ENCODE measurements at places on chromosomes 16 and 17.
A peak's percentile ranks its signal among the peaks of the same experiment; 100 is the strongest.

DNA sequence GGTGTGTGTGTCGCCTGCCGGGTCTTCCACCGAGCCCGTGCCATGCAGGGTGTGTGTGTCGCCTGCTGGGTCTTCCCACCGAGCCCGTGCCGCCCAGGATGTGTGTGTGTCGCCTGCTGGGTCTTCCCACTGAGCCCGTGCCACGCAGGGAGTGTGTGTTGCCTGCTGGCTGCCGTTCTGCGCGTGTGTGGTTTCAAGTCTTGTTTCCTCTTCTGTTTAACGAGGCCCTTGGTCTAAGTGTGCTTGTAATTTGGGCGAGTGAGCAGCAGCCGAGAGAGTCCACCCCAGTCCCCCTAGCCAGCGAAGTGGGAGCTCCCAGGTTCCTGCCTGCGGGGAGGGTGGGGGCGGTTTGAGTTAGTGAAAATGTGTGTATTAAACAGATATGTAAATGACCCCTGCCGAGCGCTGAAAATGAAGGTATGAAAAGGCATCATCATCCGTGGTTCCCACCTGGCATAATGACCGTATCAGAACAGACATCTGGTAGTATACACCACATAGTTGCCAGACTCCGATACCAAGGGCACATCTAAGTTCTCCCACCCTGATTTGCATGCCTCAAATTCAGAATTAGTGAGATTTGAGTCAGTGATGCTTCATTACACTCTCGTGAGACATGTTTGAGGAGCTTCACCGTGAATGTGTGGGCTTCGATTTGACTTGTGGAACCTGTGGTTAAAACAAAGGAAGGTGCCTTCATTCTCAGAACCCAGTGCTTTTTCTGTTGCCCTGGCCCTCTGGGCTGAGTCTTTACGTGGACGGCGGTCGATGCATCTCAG, 114.5 kb upstream of the CHMP6 start:
- H3K4me3 ChIP-seq: no peak overlapping the region
- peaks cover 7% of the 10 kb centered on the region for H3K36me3 ChIP-seq
- no peak overlapping the region for H3K27ac ChIP-seq
- no peaks in the 10 kb centered on the region for H3K27me3 ChIP-seq

- H3K36me3 ChIP-seq: no peaks in the 10 kb centered on the region
- H3K27ac ChIP-seq: no peak overlapping the region
- H3K27me3 ChIP-seq: no peaks in the 10 kb centered on the region
- no peak for DNase-seq
- H3K4me3 ChIP-seq: no peak overlapping the region
These were observed 11.6 kb upstream of the MPHOSPH6 start for GRCh38 chr16:82181461-82182185.

DNA sequence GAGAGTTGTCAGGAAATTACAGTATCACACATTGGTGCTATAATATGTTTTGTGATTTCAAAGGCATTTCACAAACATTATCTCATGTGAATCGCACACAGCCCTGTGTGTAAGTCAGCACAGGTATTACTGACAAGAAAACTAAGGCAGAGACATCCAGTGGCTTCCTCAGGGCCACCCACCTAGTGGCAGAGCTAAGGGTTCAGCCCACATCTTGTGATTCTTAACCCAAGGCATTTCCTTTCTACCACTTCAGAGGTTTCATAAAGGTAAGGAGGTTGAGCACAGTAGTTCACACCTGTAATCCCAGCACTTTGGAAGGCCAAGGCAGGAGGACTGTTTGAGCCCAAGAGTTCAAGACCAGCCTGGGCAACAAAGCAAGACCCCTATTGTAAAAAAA, 58.2 kb downstream of the STX8 start:
- H3K27ac ChIP-seq: no peak overlapping the region
- DNase-seq: no peak
- peaks cover 2% of the 10 kb centered on the region for H3K36me3 ChIP-seq
- peaks cover 33% of the 10 kb centered on the region for H3K4me1 ChIP-seq

GRCh38 chr17:8015236-8015956, 13.0 kb downstream of the GUCY2D start:
- no peak overlapping the region for H3K4me3 ChIP-seq
- no peak overlapping the region for H3K27ac ChIP-seq
- H3K27me3 ChIP-seq: peaks cover 36% of the 10 kb centered on the region
- H3K4me1 ChIP-seq: peaks cover 15% of the 10 kb centered on the region
- no peak for DNase-seq

DNA sequence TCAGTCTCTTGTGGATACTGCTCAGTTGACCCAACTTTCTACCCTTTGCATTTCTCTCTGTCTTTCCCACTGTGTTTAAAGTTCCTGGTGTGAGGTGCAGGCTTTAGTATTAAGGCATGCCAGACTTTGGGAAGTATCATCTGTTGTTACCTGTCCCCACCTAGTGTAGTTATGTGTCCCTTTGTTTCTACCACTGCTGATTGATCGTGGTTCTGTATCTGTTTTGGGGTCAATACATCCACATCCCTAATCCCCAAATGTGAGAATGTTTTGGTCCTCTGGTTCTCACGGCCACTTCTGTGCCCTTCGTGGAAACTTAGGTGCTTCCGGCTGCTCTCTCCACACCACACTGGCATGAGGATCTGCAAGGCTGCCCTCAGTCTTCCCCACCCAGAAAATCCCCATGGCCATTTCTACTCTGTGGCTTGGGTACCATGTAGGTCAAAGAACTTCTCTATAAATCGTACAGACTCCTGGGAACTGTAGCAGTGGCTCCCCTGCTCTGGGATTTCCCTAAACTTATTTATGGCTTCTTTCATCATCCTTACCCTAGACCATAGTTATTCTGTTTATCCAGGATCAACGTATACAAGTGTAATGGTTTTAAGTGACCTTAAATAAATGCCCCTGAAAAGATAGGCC, 443.2 kb downstream of the XYLT1 start:
- no peaks in the 10 kb centered on the region for H3K36me3 ChIP-seq
- H3K4me3 ChIP-seq: no peak overlapping the region
- no peak for DNase-seq
- no peak overlapping the region for H3K27ac ChIP-seq
- peaks cover 8% of the 10 kb centered on the region for H3K4me1 ChIP-seq
- H3K27me3 ChIP-seq: no peaks in the 10 kb centered on the region

DNA sequence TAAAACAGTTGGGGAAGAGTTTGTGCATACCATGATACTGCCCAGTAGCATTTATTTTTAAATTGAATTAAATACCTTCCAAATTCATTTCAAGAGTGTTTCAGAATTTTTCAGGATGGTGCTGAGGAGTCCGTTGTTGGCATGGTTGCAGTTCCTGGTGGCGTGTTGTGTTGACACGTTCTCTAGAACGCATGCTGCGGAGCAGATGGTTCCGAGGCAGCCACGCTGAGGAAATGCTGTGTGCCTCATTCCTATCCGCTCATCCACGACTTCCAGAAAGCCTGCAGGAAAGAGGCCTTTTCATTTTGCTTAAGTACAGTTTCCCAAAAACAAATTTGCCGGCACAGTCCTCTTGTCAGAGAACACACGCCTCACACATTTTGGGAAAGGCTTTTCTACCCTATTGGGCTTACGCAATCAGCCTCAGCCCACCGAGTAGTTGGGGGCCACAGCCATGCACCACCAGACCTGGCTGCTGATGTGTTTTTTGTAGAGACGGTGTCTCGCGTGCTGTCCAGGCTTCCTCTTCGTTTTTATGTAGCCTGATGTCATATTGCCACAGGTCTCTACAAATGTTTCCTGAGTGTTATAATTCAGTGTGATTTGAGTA, 32.1 kb upstream of the IL17C start:
- peaks cover 16% of the 10 kb centered on the region for H3K36me3 ChIP-seq
- no peak for DNase-seq
- H3K4me3 ChIP-seq: no peak overlapping the region
- H3K27ac ChIP-seq: no peak overlapping the region

GRCh38 chr17:48751733-48752398, 23.3 kb upstream of the HOXB13 start:
- peaks cover 3% of the 10 kb centered on the region for H3K36me3 ChIP-seq
- H3K4me1 ChIP-seq: no peaks in the 10 kb centered on the region
- H3K27ac ChIP-seq: no peak overlapping the region
- H3K4me3 ChIP-seq: no peak overlapping the region
- no peak for DNase-seq

- peak within 1 kb of the TSS; percentile 92 for H3K27ac ChIP-seq
- peak within 1 kb of the TSS; percentile 84 for H3K4me3 ChIP-seq
- peak; percentile 72 for DNase-seq
- H3K27me3 ChIP-seq: peaks cover 2% of the 10 kb centered on the region
- H3K36me3 ChIP-seq: no peaks in the 10 kb centered on the region
- H3K4me1 ChIP-seq: peaks cover 27% of the 10 kb centered on the region
These were observed at the start of gene ZDHHC1 for GRCh38 chr16:67415872-67416793. Gene ZDHHC1 (minus strand): TSS chr16:67416477. CDS start chr16:67407775, 8,702 bp downstream.

GRCh38 chr16:81189100-81189664, 49.3 kb upstream of the BCO1 start:
- DNase-seq: no peak
- H3K4me3 ChIP-seq: no peak overlapping the region
- H3K27me3 ChIP-seq: no peaks in the 10 kb centered on the region
- H3K36me3 ChIP-seq: no peaks in the 10 kb centered on the region

- H3K4me3 ChIP-seq: no peak overlapping the region
- no peak for DNase-seq
- H3K36me3 ChIP-seq: no peaks in the 10 kb centered on the region
- peaks cover 10% of the 10 kb centered on the region for H3K4me1 ChIP-seq
These were observed 179.1 kb downstream of the RBFOX1 start for GRCh38 chr16:7511549-7512260.

- peaks cover 2% of the 10 kb centered on the region for H3K36me3 ChIP-seq
- peaks cover 3% of the 10 kb centered on the region for H3K4me1 ChIP-seq
- no peak overlapping the region for H3K27ac ChIP-seq
- H3K4me3 ChIP-seq: no peak overlapping the region
These were observed 4.7 kb downstream of the IGSF6 start for GRCh38 chr16:21647562-21648164.

DNA sequence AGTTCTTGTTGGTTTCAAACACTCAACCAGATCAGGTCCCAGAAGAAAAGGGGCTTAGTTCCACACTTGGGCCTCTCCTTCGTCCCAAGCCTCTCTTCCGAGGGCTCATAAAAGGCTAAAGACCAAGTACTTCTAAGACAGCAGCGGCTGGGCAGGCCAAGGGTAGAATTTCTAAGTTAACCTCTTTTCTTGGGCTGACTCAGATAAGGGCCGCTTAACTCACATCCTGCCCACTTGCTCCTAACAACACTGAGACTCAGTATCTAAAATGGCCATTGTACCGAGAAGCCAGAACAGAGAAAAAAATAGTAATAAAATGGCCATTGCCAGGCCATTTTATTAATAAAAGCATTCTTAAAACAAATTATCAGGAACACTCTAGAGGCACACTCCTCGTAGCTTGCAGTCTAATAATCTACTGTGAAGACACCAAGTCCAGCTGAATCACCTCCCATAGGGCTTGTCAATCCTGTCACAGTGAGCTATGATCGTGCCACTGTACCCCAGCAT, 42.1 kb downstream of the RANBP10 start:
- H3K27me3 ChIP-seq: no peaks in the 10 kb centered on the region
- no peak overlapping the region for H3K27ac ChIP-seq
- H3K4me1 ChIP-seq: no peaks in the 10 kb centered on the region
- H3K36me3 ChIP-seq: peaks cover 11% of the 10 kb centered on the region
- no peak for DNase-seq

GRCh38 chr16:21600031-21600773, 825 bp downstream of the METTL9 start:
- peak overlapping the region; percentile 92 for H3K4me3 ChIP-seq
- H3K27me3 ChIP-seq: no peaks in the 10 kb centered on the region
- peaks cover 51% of the 10 kb centered on the region for H3K4me1 ChIP-seq

GRCh38 chr17:34474706-34475105, 104.7 kb upstream of the TMEM132E start:
- H3K27ac ChIP-seq: no peak overlapping the region
- no peak overlapping the region for H3K4me3 ChIP-seq
- H3K36me3 ChIP-seq: no peaks in the 10 kb centered on the region
- no peak for DNase-seq
- H3K4me1 ChIP-seq: peaks cover 24% of the 10 kb centered on the region

DNA sequence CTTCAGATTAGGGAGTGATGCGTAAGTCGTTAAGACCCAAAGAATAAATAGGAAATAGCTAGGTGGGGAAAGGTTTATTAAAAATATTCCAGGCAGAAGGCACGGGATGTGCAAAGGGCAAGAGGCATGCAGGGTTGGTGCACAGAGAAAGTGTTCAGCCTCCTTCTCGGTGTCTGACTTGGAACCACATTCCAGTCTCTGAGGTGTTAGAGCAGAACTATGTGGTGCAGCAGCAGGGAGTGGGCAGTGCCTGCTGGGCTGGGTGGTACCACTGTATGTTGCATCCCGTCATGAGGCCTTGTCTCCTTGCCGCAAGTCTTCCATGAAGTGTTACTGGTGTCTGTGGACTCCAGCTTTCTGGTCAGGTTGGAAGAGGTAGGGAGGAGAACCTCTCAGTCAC, 11.1 kb downstream of the NKD1 start:
- peak overlapping the region; percentile 76 for H3K27ac ChIP-seq
- H3K4me1 ChIP-seq: peaks cover 37% of the 10 kb centered on the region
- H3K4me3 ChIP-seq: no peak overlapping the region
- H3K36me3 ChIP-seq: peaks cover 41% of the 10 kb centered on the region
- H3K27me3 ChIP-seq: no peaks in the 10 kb centered on the region
- DNase-seq: no peak

- H3K4me1 ChIP-seq: peaks cover 13% of the 10 kb centered on the region
- no peak overlapping the region for H3K4me3 ChIP-seq
- H3K27me3 ChIP-seq: no peaks in the 10 kb centered on the region
- no peak overlapping the region for H3K27ac ChIP-seq
- peaks cover 2% of the 10 kb centered on the region for H3K36me3 ChIP-seq
These were observed 4.6 kb upstream of the KCNJ16 start for GRCh38 chr17:70070305-70071027.

GRCh38 chr16:56972403-56973293, 10.9 kb downstream of the CETP start:
- H3K4me1 ChIP-seq: no peaks in the 10 kb centered on the region
- H3K27me3 ChIP-seq: peaks cover 8% of the 10 kb centered on the region
- H3K27ac ChIP-seq: peak overlapping the region; percentile 15
- DNase-seq: no peak
- H3K36me3 ChIP-seq: no peaks in the 10 kb centered on the region

DNA sequence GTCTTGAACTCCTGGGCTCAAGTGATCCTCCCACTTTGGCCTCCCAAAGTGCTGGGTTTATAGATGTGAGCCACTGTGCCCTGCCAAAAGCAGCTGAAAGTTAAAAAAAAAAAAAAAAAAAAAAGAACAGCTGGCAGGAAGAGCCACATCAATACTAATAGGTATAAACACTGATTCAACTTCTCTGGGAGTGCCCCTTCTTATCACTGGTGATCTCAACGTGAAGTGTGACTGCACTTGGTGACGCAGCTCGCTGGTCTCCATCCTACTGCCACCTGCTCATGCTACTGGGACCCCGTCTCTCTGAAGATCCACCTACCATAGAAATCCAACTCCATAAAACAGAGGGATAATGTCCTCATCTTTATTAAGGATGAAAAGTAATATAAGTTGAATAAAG, 40.8 kb downstream of the RNF157 start:
- H3K27ac ChIP-seq: no peak overlapping the region
- peaks cover 14% of the 10 kb centered on the region for H3K36me3 ChIP-seq
- peaks cover 7% of the 10 kb centered on the region for H3K4me1 ChIP-seq
- no peaks in the 10 kb centered on the region for H3K27me3 ChIP-seq
- no peak overlapping the region for H3K4me3 ChIP-seq

Data from neural crest cell (in vitro differentiated cells).